Central memory CD8-positive, alpha-beta T cell (primary cell): ENCODE measurements at places on chromosomes 7 and 10.
A peak's percentile ranks its signal among the peaks of the same experiment; 100 is the strongest.

GRCh38 chr10:92014620-92015019 lies 91.0 kb downstream of the BTAF1 start:
- no peak for DNase-seq

DNA sequence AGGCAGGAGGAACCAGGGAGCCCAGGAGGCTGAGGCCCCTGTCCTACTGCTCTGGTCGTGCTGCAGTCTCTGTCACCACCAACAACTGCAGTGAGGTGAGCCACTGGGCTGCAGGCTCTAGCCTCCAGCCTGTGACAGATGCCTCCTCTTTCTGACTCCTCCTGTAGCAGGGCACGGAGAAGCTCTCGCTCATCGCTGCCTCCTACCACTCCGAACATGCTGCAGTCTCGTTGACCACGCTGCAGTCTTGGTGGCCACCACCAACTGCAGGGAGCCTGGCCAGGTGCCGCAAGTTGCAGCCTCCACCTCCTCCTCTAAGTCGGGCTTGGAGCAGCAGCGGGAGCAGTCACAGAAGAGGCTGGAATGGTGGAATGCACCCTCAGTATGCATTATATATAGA lies 22.1 kb upstream of the VOPP1 start:
- no peak for DNase-seq

GRCh38 chr7:54906963-54907362 lies 111.9 kb upstream of the EGFR start:
- no peak for DNase-seq

DNA sequence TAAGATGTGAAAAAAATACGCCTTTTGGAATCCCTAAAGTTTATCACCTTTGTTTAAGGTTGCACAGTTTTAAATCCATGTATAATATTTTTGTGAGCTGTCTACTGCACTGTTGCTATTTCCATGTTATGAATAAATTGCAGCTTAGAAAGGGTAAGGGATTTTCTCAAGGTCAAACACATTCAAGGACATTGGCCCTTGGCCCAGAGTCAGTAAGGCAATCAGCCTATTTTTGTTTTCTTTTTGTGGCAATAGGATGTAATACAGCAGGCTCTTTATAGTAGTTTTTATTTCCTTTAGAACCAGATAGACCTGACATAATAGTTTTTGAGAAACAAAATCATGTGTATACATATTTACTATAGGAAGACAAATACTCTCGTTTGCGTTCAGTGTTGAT lies 219.8 kb downstream of the ACTR3B start:
- DNase-seq, result no peak

DNA sequence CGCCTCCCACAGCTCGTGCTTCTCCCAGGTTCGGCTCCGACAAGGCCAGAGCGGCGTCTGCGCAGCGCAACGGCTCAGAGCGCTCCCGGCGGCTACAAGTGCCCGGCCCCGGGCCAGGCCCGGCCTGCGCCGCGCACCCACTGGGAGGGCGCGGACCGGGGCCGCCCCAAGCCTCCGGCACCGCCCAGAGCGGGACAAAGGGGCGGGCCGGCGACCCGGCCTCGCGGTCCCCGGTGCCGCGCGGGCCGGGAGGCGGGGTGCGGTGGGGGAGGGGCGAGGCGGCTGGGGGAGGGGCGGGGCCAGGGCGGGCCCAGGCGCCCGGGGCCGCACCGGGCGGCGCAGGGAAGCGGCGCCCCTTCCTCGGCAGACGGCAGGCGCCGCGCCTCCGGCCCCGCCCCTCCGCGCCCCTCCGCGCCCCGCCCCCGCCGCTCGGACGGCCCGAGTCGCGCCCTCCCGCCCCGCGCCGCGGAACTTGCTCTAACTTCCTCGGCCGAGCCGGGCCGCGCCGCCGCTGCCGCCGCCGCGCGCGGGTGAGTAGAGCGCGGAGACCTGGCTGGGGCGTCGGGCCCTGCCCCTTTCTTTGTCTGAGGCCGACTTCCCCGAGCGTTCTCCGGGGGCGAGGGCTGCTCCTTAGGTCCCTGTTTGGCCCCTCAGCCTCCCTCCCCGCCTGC lies at the start of gene TSPAN14:
TSPAN14 (plus strand) TSS at position 469 of the 671 bp plus-strand sequence. CDS start 34,924 bp downstream, outside the sequence.
- DNase-seq, result peak; percentile 45

GRCh38 chr10:1116051-1116450 lies 59.9 kb downstream of the WDR37 start:
- DNase-seq, result no peak

DNA sequence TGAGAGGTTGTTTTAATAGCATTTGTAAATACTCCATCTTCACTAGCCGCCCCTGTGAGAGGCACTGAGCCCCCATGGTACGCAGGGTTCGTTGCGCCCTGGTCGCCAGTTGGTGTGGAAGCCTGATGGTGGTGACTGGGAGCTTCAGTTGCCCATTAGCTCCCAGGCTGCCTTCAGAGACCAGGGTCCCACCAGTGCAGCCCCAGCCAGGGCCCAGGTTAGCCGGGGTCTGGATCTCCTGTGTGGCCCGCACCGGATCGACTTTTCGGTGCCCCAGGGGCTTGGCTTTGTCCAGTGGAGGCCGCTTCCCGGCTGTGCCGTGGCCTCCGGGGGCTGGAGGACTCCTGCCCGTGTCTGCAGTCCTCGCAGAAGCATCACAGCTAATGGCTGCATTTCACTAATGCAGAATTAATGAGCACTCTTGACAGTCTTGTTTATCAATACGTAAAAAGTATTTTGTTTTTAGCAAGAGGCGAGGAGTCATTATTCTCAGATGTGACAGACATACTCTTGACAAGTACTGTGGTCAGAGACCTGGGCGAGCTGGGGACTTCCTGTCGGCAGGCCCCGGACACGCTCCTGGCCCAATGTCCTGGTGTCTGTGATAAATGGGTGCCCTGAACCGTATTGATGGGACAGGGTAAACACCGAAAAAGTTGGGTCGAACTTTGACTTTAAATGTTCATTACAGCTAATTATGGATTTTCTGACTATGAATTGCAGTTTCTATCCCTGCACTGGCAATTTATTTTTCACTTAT lies 99.8 kb downstream of the NKX6-2 start:
- no peak for DNase-seq

GRCh38 chr10:4561296-4561695 lies 264.7 kb upstream of the AKR1E2 start:
- DNase-seq, result no peak

DNA sequence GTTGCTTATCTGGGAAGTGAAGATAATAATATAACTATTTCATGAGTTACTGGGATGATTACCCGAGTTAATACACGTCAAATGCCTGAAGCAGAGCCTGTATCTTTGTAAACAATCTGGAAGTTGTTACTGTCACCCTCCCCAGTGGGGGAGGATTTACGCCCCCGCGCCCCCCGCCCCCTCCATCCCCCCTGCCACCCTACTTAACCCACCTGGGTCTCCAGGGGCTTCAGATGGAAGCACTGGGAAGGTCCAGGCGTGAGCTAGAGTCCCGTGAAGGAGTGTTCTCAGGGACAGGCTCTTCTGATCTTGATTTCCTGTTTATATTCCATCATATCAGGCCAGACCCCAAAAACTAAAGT lies 691 bp upstream of the PPA1 start:
- DNase-seq, result no peak

- no peak for DNase-seq
Measured at GRCh38 chr7:157766098-157766497, 429.3 kb downstream of the DNAJB6 start.

DNA sequence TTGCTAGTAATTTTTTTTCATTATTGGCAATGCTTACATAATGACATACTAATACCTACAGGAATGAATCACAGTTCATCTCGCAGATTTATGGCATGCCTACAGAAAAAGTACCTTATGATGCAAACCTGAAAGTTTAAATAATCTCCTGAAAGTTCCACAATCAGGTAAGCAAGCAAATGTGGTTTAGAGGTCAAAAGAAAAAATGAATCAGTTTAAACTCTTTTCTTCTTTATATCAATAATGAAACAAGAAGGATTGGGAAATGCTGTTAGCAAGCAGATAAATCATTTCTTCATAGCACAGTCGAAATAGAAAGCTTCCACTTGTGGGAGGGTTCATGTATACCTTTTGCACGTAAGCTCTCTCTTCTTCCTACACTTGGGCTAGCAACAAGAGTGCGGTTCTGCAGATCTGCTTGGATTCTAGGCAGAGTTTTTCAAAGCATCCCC lies 53.7 kb upstream of the MTPN start:
- no peak for DNase-seq

GRCh38 chr10:86068231-86069054 lies 298.2 kb downstream of the GRID1 start:
- DNase-seq, result no peak

- DNase-seq, result no peak
Measured at GRCh38 chr10:26689399-26689798, 8.1 kb upstream of the PDSS1 start.
